ENCODE measurements at places on chromosomes 7 and 10. TPM values are rescaled to one million over a fixed set of nuclear protein-coding genes. Genes with fewer than 3 reads are reported as not detected.
A peak's percentile ranks its signal among the peaks of the same experiment; 100 is the strongest.

Gene TAS2R3
- total RNA-seq, result 0.69 TPM

GRCh38 chr7:140677496-140677895 is 4.8 kb downstream of the ADCK2 start:
- DNase-seq, result no peak

DNA sequence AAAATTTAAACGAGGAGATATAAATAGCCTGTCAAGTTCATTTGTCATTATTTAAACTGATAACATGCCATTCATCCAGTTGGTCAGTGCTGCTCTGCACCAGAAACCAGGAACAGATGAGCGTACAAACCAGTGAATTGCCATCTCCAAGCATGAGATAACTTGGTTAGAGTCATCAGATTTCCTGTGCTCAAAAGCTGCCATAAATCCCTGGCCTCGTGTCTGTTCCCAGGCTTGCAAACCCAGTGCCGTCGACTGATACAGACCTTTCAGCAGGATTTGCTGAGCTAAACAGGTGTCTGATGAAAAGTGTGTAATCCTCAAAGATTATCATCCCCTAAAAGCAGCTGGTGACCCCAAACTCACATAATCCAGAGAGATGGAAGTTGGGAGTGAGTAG is 96.0 kb upstream of the SAMD8 start:
- DNase-seq, result no peak

DNA sequence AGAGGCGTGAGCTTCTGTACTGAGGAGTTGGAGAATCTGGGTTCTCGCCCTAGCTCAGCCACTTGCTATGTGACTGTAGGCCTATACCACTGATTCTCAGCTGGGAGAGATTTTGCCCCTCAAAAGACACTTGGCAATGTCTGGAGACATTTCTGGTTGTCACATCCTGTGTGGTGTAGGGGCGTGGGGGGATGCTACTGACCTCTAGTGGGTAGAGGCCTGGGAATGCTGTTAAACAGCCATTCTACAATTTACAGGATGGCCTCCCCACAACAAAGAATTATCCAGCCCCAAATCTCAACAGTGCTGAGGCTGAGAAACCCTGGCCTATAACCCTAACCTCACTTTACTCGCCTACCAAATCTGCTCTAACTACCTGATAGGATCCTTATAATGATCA is 58.8 kb upstream of the GAD2 start:
- peak; percentile 15 for DNase-seq

All from H7 (cell line).